T-helper 2 cell (primary cell): ENCODE measurements at places on chromosomes 3 and 15.
A peak's percentile ranks its signal among the peaks of the same experiment; 100 is the strongest.

GRCh38 chr3:98450372-98450771, 12.6 kb upstream of the OR5K1 start:
- DNase-seq = no peak

GRCh38 chr15:90265271-90266060, at the start of gene NGRN:
NGRN (plus strand) TSS chr15:90265672; CDS start chr15:90265713, 41 bp downstream.
- DNase-seq = peak; percentile 87

- no peak for DNase-seq
These were observed 17.4 kb downstream of the ZIC4 start for GRCh38 chr3:147388700-147389580.

GRCh38 chr3:11655196-11655928, 11.6 kb upstream of the VGLL4 start:
- no peak for DNase-seq

DNA sequence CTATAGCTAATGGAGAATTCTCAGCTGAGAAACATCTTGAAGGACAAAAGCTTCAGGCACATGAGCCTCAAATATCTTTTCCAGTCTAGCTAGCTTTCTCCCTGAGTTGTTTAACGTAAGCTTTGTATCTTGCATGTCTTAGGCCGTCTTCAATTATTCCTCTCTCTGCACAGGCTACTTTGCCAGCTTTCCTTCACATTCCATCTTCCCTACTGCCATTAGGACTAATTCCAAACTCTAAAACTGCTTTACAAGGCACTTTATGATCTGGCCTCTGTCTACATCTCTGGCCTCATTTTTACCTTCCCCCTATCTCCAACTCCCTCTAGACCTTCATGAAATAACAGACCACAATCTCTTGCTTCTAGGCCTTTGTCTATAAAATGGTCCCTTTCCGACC, 171.4 kb downstream of the GREM1 start:
- no peak for DNase-seq

DNA sequence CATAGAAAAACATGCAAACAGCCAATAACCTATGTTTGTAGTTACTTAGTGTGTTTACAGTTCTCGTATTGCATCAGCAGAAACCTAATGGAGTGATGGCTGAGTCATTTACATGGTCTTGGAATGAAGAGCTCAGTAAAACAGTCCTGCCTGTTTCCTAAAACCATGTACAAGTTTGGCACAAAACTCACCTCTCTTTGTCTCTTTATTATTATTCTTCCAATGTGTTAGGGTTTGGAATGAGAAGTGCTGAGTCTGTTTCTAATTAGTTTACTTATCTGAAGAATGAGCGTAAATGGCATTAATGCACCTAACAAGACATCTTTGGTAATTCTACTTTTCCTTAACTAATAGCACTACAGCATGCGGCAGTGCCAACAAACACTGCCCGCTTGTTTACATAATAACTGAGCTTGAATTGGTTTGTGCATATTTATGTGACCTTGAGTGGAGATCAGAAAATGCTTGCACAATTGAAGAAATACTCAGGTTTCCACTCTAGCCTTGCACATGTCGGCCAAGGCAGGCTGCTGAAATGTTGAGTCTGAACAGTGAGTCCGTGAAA, 385.4 kb upstream of the SEMA6D start:
- peak; percentile 3 for DNase-seq

GRCh38 chr3:6281662-6282061, 579.3 kb upstream of the GRM7 start:
- no peak for DNase-seq

GRCh38 chr15:36626984-36627383, 47.6 kb downstream of the CDIN1 start:
- DNase-seq = no peak
